Cardiac muscle cell (in vitro differentiated cells and primary cell): ENCODE measurements at places on chromosomes 2 and 18.

GRCh38 chr2:85958731-85959130 lies 69.9 kb upstream of the ST3GAL5 start:
- no peak for DNase-seq

DNA sequence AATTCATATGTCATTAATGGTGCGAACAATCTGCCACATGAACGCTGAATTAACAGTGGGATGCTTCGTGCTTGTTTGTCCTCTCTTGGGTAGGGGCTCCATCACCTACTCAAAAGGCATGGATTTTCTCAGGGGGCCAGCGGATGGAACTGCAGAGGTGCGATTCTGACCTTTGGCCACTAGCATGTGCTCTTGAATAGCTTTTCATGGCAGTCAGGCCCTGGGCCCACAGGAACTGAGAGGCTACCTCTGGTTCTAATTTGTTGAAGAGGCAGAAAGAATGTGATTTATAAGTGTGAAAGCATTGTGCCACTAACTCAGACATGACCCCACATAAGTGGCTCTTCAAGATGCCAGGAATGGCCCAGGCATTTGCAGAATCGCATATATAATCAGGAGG lies 283.2 kb downstream of the INSIG2 start:
- peak; percentile 76 for DNase-seq

- DNase-seq: no peak
Observed at GRCh38 chr18:809985-810642, 1.9 kb downstream of the YES1 start.

DNA sequence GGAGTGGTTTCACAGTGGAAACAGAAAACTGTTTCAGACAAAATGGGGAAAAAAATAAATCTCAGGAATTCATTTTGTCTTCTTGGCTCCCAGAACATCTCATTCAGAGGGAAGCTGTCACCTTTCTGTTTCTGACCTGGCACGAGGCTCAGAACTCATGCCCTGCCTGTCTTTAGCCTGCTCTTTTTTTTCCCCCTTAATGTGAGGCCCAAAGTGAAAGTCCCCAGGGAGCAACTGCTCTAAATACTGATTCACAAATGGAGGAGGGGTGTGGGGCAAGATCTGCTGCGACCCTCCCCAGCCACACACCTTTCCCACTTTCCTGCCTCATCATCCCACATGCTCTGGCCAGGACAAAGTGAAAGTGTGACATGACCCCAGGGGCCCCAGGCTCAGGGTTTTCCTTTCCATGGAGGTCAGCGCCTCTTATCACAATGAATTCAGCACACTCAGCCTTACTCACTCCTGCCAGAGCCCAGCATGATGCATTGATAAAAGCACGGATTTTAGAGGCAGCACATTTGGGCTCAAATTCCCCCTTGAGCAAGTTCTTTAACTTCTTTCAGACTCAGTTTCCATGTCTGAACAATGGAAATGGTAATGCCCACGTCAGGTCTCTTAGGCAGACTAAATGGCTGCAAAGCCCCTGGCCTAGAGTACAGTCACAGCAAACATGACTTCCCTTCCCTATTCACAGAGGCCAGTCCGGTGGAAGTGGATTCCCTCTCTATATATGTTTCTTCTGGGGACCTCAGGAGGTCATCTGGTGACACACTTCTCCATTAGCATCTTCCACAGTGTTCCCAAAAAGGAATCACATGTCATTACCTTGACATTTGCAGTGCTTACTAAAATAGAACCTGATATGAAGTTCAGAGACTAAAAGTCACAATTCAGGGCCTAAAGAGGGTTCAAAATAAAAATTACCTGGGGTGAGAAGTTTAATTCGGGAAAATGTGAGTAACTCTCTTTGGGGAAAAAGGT lies 55.3 kb upstream of the TMEM163 start:
- DNase-seq: peak; percentile 14

DNA sequence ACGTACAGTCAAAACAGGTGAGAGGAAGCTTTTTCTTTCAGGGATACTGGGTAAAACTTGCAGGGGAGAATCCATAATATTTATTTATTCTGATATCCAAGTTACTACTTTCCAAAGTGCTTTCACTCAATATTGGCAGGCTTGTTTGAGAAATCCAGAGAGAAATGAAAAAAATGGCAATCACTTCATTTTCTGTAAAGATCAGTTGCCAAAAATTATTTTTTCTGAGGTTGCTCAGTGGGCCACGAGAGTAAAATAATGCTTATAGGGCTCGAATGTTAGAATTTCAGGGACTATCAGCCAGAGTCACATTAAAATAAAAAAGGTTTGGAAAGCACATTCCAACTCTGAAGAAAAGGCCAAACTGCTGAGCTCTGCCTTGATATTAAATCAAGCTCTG lies 324.6 kb upstream of the RND3 start:
- DNase-seq: no peak

GRCh38 chr2:84946204-84947009 lies 24.6 kb upstream of the KCMF1 start:
- DNase-seq: peak; percentile 33

DNA sequence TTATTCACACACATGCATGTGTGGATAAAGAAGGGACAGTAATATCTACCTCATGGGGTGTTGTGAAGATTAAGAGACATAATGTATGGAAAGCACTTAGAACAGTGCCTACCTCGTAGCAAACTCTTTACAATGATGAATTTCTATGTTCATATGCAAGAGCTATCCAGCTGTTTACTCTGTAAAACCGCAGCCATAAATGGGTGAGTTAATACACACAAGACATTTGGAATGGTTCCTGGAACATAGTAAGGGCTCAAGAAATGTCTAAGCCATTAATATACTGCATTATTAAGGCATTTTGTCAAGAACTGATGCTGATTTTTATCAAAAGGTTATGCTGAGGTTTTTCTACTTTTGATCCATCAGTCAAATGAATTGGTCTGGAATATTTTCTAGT lies 1076.2 kb downstream of the TSN start:
- DNase-seq: no peak

DNA sequence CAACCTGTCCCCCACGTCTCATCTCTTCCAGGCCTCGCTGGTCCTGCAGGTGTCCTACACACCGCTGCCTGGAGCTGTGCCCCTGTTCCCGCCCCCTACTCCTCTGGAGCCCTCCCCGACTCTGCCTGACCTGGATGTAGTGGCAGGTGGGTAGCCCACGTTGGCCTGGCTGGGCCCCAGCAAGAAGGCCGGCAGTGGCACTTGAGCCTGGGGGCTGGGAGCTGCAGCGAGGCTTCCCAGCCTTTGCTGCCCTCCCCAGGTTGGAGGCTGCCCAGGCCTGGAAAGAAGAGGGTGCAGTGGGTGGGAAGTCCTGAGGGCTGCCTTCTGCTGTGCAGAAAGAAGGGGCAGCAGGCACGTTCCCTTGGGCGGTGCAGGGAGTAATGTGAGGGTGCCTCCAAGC lies 58.4 kb downstream of the DYSF start:
- DNase-seq: no peak

DNA sequence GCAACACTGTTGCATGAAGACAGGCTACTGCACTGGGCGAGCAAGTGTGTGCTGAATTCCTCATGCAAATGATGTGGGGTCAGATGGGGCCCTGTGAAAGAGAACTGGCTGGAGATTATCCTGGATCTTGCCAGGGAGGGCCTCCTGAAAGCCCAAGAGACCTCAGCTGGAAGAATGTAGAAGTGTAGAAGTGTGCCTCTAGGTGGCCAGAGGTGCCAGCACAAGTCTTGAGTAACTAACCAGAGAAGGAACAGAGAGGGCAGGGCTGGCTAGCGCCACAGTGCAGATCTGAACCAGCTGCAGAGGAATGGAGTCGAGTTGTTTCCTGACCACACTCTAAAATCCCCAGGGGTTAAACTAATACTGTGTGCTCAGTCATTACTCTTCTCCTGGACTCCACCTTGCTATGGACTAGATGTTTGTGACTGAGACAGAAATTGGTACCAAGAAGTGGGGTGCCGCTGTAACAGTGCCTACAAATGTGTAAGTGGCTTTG lies 399.3 kb downstream of the LRATD1 start:
- no peak for DNase-seq

DNA sequence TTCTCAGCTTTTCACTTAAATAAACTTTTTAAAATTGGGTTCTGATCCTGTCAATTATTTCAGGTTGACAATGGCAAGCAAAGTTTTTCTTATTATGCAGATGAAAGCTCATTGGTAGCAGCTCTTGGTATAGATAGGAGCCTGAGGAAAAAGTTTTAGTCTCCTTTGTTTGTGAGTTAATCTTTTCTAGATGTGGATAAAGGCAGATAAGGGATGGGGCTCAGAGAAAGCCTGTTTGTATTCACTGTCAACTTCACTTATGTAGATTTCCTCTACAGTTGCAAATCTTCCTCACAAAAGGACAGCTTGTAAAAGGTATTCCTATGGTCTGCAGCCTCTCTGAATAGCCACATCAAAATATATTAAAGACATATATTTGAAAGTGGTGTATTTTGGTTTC lies 224.5 kb upstream of the SPOPL start:
- no peak for DNase-seq

DNA sequence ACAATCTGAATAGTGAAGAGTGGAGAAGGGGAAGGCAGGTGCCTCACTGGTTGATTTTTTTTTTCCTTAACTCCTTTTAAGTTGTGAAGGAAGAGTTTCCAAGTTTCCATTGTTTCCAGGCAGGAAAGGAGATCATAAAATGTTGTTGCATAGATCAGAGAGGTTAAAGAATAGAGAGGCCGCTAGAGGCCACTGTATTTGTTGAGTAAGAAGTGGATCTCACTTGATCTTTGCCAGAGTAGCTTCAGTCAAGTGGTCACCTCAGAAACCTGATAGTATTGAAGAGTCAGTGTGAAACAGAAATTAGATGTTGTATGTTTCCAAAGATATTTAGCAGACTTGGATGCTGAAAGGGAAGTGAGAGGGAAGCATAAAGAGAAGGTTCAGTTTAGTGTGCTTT lies 17.6 kb downstream of the CTNNA2 start:
- DNase-seq: peak; percentile 84
